ENCODE measurements at places on chromosomes 6 and 20.
A peak's percentile ranks its signal among the peaks of the same experiment; 100 is the strongest.

DNA sequence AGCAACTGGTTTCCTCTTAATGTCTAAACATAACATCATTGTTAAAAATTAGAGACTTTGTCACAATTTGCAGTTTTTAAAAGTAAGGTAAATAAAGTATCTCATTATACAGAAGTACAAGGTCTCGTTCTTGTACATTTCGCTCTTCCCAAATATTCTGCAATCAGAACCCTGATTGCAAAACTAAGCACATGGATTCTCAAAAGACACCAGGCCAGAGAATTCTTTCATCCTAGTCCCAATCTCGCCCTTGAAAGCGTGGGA, 355 bp upstream of the AKAP7 start:
- DNase-seq = no peak

DNA sequence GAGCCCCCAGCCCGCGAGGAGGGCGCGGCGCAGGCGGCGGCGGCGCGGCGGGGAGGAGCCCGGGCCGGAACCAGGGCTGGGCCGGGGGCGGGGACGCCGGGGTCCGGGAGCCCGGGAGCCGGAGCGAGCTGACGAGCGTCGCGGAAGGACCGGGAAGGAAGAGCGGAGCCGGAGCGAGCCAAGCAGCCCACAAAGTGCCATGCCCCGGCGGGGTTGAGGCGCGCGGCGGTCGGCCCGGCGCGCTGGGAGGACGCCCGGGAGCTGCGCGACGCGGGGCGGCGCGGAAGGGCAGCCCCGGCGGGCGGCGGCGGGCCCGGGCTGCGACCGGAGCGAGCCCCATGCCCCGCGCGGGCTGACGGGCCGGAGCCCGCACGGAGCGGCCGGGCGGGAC, 289 bp downstream of the FOXP4 start:
- no peak for DNase-seq

- DNase-seq = no peak
Observed at GRCh38 chr6:143107911-143108761, 47.4 kb downstream of the AIG1 start.

DNA sequence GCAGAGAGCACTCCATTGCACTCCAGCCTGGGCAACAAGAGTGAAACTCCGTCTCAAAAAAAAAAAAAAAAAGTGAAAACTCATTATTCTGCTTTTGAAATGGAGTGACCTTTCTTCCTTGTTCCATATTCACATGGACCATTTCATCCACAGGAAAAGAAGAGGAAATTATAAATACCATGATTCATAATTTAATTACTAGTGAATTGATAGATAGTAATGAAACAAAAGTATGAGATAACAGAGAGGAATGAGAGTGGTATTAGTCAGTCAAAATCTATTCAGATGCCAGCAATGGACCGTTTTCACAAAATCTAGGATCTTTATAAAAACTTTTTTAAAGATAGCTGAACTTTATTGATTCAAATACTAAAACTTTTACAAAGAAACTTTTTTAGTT, 443.1 kb upstream of the FLRT3 start:
- no peak for DNase-seq

- DNase-seq = no peak
Observed at GRCh38 chr6:125888989-125889656, 67.4 kb upstream of the HINT3 start.

DNA sequence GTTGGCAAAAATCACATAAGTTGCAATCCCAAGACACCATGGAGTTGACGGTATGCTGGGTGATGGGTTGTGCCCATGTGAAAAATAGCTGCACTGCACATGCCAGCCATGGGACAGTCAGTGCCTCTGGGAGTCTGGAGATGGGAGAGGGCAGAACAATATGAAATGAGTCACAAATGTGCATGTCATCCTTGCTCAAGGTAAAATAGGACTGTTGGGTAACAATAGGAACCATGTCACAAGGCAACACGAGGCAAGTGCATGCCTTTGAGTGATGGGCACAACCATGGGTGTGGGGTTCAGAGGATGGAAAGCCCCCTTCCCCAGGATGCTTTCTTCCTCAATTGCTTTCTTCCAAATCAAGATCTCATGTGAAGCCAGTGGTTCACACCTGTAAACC, 70.5 kb upstream of the PIM1 start:
- DNase-seq = no peak

DNA sequence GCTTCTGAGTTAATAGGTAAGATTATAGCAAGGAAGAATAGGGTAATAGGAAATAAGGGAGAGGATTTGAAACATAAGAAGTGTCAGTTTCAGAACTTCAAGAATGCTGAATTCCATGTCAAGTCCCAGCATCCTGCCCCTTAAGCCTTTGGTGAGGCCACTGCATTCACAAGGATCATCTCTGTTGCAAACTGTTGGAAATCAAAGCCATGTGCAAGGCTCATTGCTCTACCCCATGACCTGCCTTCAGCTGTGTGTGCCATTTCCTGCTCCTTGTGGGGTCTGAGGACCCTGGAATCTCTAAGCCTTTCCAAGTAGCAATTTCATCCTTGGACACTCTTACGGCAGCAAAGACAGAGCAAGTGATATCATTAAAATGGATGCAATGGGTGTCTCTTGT, 203.0 kb downstream of the CDC5L start:
- no peak for DNase-seq

DNA sequence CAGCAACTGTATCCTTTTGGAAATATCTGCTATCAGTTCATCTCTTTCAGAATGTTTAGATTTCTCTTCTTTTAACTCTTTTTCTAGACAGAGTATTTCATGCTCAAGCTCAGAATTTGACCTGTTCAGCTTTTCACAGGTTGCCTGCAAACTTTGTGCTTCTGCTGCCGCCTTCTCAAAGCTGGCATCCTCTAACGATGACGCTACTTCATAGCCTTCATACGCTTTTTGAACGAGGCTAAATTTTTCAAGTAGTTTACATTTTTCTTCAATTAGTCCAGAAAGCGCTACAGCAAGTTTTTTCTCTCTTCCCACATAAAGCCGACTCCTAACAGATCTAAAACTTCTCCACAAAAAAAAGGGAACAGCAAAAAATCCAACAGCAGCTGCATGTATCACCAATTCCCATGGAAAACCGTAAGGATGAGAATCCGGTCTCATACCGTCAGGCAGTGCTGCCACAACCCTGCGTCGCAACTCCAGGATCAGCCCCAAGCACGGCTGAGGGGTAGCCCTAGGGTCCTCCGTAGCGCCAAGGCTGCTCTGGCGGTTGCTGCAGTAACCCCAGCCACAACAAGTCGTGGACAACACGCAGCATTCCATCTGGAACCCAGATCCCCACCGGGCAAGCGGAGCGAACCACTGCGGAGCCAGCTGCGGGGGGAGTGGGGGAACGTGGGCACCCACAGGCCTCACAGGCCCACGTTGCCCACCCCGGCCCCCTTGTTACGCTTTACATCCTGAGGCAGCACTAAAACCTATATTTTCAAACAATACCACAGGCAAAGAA, 30.6 kb downstream of the DACT2 start:
- DNase-seq = no peak

DNA sequence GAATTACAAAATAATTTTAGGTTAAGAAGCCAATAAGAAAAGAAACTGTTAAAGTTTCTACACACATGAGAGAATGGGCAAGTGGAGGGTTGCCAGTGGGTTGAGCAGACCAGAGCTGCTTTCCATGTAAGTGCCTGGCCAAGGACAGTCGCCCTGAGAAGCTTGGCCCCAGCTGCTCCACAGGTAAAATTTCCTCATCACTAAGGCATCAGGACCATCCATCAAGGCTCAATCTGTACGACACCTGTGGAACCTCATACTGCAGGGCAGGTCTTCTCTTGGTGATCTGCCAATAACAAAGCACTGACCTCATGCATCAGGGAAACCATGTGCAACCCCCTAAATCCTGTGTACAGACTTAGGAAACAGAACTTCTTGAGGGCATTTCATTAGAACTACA, 115.4 kb downstream of the INSM1 start:
- DNase-seq = no peak

GRCh38 chr6:81145506-81145905, 607.0 kb downstream of the TENT5A start:
- DNase-seq = no peak

- no peak for DNase-seq
Observed at GRCh38 chr6:157014871-157015270, 237.7 kb downstream of the ARID1B start.

DNA sequence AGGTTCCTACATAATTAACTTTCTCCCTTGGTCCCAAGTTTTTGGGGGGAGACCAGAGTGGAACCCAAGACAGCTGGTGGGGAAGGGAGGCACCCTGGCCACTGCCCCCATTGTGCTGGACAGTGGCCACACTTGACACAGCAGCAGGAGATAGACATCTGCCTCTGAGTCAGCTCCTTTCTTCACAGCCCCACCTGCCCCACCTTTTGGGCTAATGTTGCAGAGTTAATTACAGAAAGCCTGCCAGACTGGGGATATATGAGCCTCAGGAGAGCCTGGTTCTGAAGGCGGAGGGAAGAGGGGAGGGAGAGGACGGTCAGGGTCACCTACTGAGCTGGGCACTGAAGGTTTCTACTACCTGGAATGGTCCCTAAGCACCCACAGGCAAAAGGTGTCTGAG, 50.6 kb downstream of the MAFB start:
- no peak for DNase-seq

DNA sequence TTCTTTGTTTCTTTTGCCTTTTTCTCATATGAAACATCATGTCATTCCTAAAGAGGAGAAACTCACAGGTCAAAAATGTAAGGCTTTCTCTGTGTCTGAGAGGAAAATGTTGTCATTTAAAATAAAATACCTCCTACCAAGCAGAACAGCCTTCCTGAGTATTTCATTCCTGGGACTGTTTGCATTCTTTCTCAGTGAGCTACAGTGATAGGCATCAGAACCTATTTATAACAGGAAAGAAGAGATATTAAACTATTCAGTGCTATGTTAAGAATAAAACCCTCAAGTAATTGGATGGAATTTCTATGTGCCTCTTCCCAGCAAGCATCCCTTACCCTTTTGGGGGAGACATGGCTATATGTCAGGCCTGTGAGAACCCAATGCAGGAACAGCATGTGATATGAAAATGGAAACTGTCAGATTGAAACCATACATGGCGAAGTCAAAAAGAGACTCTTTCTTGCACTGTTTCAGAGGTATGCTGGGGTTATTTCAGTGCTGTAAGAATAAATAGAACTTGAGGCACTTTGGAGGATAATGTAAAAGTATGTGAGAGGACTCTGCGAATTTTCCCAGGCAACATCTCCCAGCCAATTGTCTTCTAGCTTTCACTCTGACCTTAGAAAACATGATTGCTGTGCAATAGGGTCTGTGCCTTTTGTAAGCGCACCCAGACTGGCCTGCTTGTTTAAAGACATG, 133.8 kb upstream of the CCN2 start:
- peak; percentile 95 for DNase-seq

GRCh38 chr6:74807674-74808073, 398.2 kb downstream of the COL12A1 start:
- no peak for DNase-seq

- no peak for DNase-seq
Observed at GRCh38 chr20:43567477-43567876, 8.7 kb downstream of the SGK2 start.

DNA sequence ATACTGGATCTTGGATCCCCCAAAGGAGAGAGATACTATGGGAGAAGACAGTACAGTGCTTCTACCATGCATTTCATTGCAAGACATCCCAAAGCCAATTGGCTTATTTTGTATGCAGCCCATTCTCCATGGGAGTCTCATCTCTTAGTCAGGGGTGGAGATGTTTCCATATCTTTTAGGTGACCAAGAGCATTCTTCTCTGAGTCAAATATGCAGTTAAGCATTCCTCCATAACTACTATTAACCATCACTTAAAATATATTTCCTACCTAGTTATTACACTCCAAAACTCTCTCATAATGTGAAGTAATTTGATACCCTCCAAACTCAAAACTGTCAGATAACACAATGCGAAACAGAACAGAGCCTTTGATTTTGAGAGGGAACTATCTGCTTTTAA, 542.6 kb downstream of the HDGFL1 start:
- peak; percentile 11 for DNase-seq

GRCh38 chr6:84489598-84489997, 262.2 kb upstream of the CEP162 start:
- no peak for DNase-seq

- no peak for DNase-seq
Observed at GRCh38 chr20:62143957-62144825, 622 bp downstream of the SS18L1 start.

- DNase-seq = peak; percentile 3
Observed at GRCh38 chr20:9912858-9913434, 74.1 kb upstream of the PAK5 start.

DNA sequence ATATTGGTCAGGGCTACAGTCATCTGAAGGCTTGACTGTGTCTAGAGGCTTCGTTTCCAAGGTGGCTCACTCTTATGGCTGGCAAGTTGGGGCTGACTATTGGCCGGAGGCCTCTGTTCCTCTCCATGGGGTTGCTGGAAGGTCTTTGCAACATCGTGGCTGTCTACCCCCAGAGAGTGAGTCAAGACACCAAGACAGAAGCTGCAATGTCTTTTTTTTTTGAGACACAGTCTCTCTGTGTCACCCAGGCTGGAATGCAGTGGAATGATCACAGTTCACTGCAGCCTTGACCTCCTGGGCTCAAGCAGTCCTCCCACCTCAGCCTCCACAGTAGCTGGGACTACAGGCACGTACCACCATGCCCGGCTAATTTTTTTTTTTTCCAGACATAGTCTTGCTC, 29.4 kb upstream of the KIF3B start:
- DNase-seq = no peak

GRCh38 chr6:159582736-159583135, 110.3 kb downstream of the SOD2 start:
- DNase-seq = no peak

- DNase-seq = no peak
Observed at GRCh38 chr6:66995669-66996068, 1288.6 kb upstream of the EYS start.

DNA sequence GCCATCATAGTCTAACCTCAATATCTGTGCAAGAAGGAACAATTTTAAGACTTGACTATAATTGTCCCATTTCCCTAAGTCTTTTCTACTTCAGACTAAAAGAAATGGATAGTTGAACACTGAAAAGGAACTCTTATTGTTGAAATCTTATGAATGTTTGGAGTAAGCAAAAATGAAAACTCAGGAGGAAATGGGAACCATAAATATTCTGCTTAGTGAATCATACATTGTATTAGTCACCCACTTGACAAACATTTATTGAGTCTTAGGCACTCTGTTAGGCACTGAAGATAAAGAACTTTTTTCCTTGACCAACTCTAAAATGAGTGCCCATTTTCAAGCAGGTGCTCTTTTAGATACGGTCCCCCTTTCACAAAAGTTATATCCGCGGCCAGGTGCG, 8.7 kb downstream of the CCDC170 start:
- DNase-seq = no peak

DNA sequence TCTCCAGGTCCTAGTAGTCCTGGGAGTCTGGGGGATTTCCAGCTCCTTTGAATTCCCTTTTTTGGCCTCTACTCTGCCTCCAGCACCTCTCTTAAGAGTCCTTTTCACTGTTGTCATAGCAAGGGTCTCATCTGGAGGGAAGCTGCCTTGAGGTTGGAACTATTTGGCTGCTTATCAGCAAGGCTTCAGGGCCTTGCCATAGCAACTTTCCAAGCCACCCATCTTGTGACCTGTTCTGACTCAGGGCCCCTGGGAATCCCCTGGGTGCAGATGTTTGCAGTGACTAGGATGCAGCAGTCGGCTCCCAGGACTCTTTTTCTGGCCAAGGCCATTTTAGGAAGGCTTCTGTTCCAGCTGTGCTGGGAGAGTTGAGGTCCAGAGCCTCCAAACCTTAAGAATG, 12.4 kb downstream of the PKIG start:
- DNase-seq = peak; percentile 64

- no peak for DNase-seq
Observed at GRCh38 chr6:91149246-91149955, 562.5 kb upstream of the MAP3K7 start.
